Activated CD4-positive, alpha-beta T cell treated with anti-CD3 and anti-CD28 coated beads for 24 hours (primary cell): ENCODE measurements at places on chromosomes 3 and 15.

- no peak for DNase-seq
These were observed 106.2 kb upstream of the PLAAT1 start for GRCh38 chr3:193134856-193135255.

- DNase-seq: no peak
These were observed 127.4 kb upstream of the ZPLD1 start for GRCh38 chr3:102307442-102307841.

GRCh38 chr3:98188545-98188944, 22.0 kb downstream of the OR5H15 start:
- no peak for DNase-seq

DNA sequence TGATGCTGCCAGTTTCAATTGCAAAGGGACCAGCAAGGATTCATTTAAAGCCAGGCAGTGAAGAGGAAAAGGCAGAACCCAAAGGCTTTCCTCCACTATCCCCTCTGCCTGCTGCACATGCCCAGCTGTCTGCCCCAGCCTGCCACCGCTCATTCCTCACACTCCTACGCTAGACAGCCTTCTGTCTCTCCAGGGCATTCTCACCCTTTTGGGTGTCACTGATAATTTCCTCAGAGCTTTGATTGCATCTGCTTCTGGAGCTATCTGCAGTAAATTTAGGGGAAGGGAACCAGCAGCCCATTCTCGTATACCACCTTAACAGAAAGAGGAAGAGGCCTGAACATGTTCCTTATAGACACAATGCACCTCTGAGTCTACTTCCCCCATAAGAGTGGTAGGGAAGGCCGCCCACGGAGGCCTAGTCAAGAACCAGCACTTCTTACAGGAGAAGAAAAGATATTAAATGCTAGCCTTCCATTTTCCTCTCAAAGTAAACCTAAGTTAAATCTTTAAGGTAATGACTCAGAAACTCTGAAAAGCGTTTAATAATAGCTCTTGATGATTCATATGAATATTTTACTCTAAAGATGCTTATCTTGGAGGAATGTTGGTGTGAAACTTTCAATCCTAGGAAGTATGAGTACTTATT, 20.9 kb downstream of the NUDT16 start:
- DNase-seq: no peak

DNA sequence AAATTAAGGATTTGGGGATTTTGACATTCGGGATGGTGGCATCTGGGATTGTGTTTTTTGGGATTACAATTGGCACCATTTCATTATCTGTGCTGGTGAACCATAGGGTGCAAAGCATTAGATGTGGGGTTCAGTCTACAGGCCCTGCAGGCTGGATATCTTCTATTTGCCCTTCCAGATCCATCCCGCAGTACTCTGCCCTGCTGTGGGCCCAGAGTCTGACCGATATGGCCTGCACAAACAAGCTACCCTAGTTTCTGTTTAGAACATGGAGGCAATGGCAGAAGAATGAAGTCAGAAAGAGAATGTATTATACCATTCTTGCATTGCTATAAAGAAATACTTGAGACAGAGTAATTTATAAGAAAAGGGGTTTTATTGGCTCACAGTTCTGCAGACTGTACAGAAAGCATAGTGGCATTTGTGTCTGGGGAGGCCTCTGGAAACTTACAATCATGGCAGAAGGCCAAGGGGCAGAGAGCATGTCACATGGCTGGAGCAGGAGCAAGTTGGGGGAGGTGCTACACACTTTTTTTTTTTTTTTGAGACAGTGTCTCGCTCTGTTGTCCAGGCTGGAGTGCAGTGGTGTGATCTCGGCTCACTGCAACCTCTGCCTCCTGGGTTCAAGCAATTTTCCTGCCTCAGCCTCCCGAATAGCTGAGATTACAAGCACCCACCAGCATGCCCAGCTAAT, 93.7 kb downstream of the NCEH1 start:
- no peak for DNase-seq

GRCh38 chr3:146625186-146625775, 20.1 kb upstream of the PLSCR5 start:
- DNase-seq: no peak

GRCh38 chr15:77599899-77600298, 32.8 kb downstream of the LINGO1 start:
- DNase-seq: no peak

GRCh38 chr3:149472030-149472797, 2.3 kb upstream of the TM4SF4 start:
- no peak for DNase-seq
